Activated CD4-positive, CD25-positive, alpha-beta regulatory T cell (primary cell): ENCODE measurements at places on chromosomes 4 and X.

DNA sequence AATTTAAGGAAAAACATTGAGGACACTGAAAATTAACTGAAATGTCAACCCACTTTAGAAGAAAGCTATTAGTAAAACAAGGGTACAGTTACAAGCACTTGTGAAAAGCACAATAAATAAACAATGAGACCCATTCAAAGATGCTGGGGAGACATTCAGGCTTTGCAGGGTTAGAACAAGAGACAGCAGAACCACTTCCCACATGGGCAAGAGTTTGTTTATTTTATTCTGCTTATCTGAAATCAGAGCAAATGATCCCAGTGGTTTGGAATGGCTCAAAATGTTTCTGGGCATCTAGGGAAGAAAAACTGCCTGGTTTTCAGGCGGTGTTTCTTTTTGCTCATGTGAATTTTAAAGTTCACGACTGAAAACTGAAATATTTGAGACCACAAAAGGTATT lies 42.4 kb downstream of the PPP3CA start:
- DNase-seq = no peak

- no peak for DNase-seq
Measured at GRCh38 chr4:166989886-166990285, 244.4 kb downstream of the SPOCK3 start.

- DNase-seq = no peak
Measured at GRCh38 chr4:100009490-100009889, 59.4 kb upstream of the H2AZ1 start.

DNA sequence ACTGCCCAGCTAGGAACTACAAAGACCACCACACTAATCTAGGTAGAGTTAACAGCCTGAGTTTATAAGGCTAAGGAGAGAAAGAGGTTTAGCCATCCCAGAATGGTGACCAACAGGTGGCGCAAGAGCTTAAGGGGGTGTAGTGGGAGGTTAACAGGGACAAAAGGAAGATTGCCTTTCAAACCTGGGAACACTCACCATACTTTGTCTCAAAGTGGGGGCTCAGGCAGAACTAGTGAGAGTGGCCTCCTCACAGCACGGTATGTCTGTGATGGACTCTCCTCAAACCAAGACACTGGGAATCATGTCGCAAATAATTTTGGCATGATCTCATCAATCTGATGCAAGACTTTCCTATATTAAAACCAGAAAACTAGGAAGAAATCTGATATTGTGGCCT lies 23.4 kb downstream of the CCNI start:
- peak; percentile 58 for DNase-seq

GRCh38 chrX:154443992-154444754 lies at the start of gene FAM50A:
FAM50A (plus strand) TSS chrX:154444141; CDS start chrX:154444236, 95 bp downstream.
- peak; percentile 43 for DNase-seq

- no peak for DNase-seq
Measured at GRCh38 chrX:18354369-18355223, at the start of gene SCML2. SCML2 (minus strand) TSS chrX:18354688; CDS start chrX:18334071, 20,617 bp downstream.

DNA sequence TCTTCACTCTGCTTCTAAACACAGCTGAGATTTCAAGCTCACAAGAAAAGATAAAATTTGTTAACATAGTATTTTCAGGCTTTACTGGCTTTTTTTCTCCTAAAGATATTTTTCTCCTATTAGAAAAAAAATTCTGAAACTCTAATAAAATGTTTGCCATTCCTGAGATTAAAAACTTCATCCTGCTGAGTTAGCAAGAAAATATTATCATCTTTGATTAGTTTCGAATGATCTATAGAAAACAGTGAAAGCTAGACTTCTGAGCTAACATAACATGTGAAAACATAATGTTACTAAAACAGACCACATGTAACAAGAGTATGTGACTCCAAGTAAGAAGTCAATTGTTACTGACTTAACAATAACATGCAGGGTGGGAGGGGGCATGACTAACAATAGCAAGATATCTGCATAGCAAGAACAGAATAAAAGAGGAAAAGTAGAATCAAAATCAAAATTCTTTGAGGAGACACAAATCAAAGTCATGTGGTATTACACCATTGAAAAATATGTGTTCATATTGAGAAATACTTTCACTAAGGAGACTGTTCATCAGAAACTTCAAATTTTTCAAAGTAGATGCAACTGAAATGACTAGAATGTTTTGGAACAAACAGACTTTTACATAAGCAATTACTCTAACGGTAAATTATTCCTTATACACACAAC lies 14.5 kb downstream of the TBCK start:
- no peak for DNase-seq

GRCh38 chr4:108607079-108607815 lies 13.1 kb upstream of the RPL34 start:
- DNase-seq = no peak

DNA sequence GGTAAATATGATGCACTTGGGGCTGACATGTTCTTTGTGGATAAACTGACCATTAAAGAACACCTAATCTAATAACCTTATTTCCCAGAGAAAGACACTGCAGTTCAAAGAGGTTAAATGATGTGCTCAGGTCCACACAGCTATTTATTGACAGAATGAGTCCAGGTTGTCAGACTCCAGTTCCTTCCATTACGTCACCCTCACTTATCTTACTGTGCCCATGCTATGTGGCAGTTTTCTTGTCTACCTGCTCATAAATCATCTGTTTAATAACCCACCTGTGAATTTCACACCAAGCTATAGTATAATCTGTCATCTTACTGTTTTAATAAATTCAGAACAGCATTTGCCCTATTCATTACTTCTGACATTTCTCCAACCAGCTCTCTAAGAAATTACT lies 36.7 kb downstream of the QRFPR start:
- no peak for DNase-seq

GRCh38 chr4:94764069-94764468 lies 6.3 kb downstream of the BMPR1B start:
- DNase-seq = no peak

GRCh38 chr4:76705472-76705871 lies 192.5 kb downstream of the SOWAHB start:
- no peak for DNase-seq

DNA sequence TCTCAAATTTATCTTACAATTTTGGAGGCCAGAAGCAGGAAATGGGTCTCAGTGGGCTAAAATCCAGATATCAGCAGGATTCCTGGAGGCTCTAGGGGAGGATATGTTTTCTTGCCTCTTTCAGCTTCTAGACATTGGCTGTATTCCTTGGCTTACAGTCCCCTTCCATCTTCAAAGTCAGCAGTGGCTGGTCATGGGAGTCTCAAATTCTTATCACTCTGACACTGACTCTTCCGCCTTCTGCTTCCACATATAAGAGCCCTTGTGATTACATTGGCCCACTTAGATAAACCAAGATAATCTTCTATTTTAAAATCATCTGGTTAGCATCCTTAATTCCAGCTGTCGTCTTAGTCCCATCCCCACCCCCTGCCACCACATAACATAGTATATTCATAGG lies 113.0 kb downstream of the PCDH7 start:
- DNase-seq = no peak

DNA sequence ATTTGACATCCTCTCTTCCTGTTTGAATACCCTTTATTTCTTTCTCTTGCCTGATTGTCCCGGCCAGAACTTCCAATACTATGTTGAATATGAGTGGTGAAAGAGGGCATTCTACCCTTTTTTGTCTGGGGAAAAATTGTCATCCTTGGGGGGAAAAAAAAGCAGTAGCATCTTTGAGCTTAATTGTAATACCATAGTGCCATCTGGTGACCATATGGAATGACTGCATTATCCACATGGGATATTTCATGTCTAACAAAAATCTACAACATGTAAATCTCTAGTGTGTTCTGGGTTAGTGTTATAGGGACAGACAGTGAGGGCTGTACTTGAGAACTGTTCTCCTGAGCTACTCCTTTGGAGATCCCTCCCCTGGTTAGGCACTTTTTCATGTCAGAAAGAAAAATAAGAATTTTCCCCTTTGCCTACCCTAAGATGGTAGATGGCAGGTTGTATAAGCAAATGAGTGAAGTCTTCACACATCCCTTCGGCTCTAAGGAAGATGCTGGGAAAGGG lies 26.0 kb downstream of the CAPN6 start:
- no peak for DNase-seq

GRCh38 chr4:663438-664428 lies 10.3 kb downstream of the ATP5ME start:
- DNase-seq = peak; percentile 61

- DNase-seq = no peak
Measured at GRCh38 chrX:104205548-104205947, 39.3 kb downstream of the FAM199X start.

GRCh38 chr4:129246910-129247461 lies 151.0 kb downstream of the C4orf33 start:
- DNase-seq = no peak

DNA sequence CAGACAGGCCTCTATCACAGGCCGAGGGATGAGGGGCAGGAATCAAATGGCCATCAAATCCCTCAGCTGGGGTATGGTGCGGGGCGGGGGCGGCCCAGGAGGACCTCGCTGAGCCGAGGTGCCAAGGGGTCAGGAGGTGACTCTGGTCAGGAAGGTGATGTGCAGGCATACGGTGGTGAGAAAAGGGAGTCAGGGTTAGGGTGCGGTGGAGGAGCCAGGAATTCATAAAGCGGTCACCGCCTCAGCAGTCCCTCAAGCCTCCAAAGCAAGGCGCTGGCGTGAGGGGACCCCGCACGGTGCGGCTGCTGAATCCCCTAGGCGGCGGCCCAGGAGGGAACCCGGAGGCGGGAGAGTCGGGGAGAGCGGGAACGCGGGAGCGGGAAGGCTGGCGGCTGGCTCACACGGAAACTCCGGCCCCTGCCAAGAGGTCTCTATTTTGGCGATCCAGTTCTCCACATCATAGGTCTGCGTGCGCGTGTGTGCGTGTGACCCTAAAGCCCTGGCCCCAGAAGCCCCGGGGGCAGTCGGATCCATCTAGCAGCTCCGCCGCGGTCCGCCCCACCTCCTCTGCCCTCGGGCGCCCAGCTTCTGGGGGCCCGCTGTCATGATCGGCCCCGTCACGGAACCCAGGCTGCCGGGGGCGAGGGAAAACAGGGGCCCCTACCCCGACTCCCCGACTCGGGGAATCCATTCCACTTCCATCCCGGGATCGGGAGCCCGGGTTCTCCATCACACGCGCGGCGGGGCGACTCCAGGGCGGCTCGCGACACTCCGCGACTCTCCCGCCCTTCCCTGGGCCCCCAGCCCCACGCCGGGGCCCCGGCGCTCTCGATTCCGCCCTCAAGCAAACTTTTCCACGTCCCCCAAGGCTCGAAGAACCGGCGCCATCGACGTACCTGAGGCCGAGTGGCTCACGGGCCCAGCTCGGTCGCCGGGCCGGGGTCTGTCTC lies 593 bp downstream of the ELF4 start:
- DNase-seq = no peak

DNA sequence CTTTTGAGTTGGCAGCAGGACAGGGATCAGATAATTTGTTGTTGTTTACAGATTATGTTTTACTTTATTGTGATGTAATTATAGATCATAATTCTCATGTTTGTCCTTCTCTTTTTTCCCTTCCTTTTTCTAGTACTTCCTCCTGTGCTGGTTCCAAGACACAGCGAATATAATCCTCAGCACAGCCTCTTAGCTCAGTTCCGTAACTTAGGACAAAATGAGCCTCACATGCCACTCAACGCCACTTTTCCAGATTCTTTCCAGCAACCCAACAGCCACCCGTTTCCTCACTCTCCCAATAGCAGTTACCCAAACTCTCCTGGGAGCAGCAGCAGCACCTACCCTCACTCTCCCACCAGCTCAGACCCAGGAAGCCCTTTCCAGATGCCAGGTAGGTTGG lies 58.0 kb downstream of the SMAD1 start:
- no peak for DNase-seq

GRCh38 chrX:99480728-99481127 lies 929.3 kb downstream of the PCDH19 start:
- no peak for DNase-seq

GRCh38 chrX:134459683-134460004 lies 321 bp upstream of the HPRT1 start:
- DNase-seq = no peak

- DNase-seq = no peak
Measured at GRCh38 chrX:129875669-129876068, 30.3 kb upstream of the UTP14A start.

DNA sequence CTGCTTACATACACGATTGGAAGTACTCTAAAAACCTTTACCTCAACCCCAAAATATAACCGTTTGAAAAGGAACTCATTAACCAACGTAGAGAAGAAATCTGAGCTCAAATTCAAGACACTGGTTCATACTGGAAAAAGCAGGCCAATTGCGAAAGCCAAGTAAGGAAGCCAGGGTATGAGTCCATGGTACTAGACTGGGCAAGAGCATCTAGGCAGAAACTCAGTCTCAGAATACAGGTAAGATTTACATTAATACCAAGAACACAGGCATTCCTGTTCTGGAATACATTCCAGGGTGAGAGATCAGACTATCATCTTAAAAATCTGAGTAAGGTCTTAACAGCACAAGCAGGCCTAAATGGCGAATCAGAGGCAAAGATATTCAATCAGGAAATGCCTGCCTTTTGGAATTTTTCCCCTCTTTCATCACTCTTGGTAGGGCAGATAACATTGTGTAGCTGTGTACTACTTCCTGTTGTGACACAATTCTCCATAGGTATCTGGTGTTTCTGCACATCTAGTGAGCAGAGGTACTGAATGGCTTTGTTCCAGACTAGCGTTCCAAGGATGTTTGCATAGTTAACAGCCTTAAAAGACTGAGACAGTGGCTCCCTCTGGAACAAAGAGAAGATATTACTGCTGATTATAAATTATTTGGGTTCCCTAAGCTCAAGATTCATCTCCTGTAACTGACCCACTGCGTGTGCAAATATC lies 311.3 kb downstream of the PCDH19 start:
- DNase-seq = no peak

DNA sequence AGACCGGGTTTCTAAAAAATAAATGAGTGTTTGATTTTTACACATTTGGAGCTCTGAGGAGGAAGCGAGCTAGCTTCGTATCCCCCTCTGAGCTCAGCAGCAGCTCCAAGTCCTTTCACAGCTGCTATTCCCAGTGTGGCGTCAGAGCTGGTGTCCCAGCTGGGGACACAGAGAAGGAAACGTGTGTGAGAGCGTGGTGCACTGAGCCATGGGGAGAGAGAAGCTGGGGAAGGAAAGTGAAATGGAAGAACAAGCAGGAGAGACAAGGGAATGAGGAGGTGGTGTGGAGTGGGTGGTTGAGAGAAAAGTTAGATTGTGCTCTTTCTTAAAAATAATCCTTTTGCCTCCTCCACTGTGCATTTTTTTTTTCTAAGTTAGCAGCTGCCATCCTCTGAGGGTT lies 79.5 kb upstream of the SLC4A4 start:
- DNase-seq = no peak

DNA sequence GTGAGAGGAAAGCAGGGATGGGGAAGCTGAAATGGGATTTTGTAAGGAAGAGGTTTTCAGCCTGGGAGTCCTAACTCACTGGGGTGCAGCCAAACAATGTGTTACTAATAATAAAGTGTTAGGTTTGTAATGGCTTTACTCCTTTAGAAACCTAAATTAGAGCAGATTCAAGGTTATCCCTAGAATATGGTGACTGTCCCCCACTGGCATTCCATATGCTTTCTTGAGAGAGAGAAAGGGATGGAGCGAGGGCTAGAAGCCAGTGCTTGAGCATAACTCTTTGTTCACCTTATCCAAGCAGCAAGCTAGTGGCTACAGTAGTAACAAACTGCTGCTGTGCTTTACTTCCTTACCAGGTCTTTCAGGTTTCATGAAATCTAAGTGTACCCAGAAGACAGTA lies 249.1 kb upstream of the PGRMC2 start:
- DNase-seq = no peak
